ENCODE measurements at places on chromosomes 2 and 18.

GRCh38 chr2:8977758-8978157 lies 25.7 kb downstream of the MBOAT2 start:
- DNase-seq = no peak

GRCh38 chr2:106869512-106870275 lies 16.3 kb downstream of the ST6GAL2 start:
- no peak for DNase-seq

DNA sequence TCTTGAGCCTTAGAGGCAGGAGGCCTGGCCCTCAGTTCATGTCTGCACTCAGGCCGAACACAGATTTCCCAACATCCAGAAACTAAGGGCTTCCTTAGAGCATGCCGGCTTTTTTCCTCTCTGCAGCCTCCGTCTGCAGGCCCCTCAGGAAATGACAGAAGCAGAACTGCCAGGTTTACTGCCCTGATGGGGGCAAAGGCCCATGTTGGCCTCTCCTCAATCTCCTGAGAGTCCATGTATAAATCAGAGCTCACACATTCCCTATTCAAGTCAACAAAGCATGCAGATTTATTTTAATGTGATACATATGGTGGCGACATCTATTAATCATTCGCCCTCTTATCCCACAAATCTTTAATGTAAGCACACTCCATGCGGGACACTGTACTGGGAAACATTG lies 475.6 kb upstream of the HS6ST1 start:
- no peak for DNase-seq

GRCh38 chr2:158795195-158795924 lies at the start of gene DAPL1:
DAPL1 (plus strand) TSS chr2:158795317; CDS start chr2:158795373, 56 bp downstream.
- no peak for DNase-seq

- no peak for DNase-seq
Measured at GRCh38 chr18:3468833-3469232, 18.9 kb downstream of the TGIF1 start.

DNA sequence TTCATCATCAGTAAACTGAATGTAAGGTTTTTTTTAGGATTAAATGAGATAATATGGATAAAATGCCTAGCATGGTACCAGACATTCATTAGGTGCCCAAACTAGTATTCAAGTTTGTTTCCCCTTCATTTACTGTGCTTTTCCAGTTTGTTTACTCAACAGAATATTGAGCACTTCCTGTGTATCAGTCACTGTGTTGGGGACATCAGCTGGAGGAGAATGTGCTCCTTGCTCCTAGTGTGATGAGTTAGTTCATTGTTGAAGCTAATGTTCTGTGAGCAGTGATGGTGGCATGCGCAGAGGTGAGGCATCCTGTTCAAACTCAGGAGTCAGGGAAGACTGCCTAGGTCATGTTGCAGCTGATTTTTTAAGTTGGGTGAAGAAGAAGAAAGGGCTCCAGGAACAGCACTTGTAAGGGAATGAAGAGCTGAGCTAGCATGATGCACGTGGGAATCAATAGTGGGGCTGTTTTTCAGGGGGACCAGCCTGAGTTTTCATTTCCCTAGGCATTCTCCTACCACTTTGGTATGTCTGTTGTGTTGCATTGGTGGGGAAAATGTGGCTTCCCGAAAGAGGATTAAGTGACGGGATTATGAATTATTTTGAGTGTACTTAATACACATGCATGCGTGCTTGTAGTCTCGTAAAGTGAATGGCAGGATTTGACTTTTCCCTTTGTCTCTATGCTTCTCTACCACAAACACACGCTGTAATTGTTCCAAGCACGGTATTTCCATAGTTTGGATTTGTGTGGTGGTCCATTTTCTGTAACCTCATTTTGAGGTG lies 23.7 kb downstream of the TTLL4 start:
- DNase-seq = no peak

DNA sequence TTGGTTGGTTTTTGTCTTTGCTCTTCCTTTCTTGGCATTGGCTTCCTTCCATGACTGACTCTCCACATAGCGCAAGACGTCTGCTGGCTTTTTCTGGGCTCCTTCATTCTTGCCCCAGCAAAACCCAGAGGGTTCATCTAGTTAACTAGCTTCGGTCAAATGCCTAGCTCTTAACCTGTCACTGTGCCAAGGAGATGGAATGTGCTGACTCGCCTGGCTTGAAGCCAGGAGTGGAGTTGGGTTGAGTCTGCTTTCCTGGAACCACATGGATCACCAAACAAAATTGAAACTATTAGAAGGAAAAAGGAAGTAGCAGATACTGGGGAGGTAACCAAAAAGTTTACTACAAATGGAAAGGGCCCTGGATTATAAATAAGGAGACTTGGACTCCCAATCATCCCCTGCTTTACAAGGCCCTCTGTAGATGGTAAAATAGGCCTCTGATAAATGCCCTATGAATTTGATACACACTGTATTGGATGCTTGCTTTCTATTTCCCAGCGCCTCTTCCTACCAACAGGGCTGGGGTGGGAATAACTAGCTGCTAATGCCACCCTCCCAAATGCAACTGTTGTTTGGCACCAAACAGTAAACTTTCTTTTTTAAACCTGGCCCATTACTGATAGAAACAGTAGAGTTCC lies 11.3 kb downstream of the MALT1 start:
- peak; percentile 95 for DNase-seq

GRCh38 chr2:169361706-169362117 lies 622 bp downstream of the LRP2 start:
- DNase-seq = no peak

Measured in fibroblast of skin of right biceps (primary cell).